ENCODE measurements at places on chromosomes 1 and 21. TPM values are rescaled to one million over a fixed set of nuclear protein-coding genes. Genes with fewer than 3 reads are reported as not detected.

The TRNP1 gene
- 0.22 TPM for total RNA-seq

GRCh38 chr1:185050823-185051451 is 5.6 kb downstream of the RNF2 start:
- no peak overlapping the region for H3K4me3 ChIP-seq
- H3K27ac ChIP-seq, result no peak overlapping the region
- H3K36me3 ChIP-seq, result no peaks in the 10 kb centered on the region
- peaks cover 39% of the 10 kb centered on the region for H3K4me1 ChIP-seq

- H3K27ac ChIP-seq, result no peak overlapping the region
- no peak overlapping the region for H3K4me3 ChIP-seq
- H3K36me3 ChIP-seq, result no peaks in the 10 kb centered on the region
- no peak for DNase-seq
- H3K4me1 ChIP-seq, result peaks cover 5% of the 10 kb centered on the region
These were observed 53.4 kb downstream of the DMRTA2 start for GRCh38 chr1:50369830-50370229.

The LMOD1 gene
- total RNA-seq, result not detected

Measured in T-helper 17 cell (primary cell).